NCI-H524 treated with DMSO at 0.1 percent for 48 hours (cell line): ENCODE measurements at places on chromosomes 11 and 22.

DNA sequence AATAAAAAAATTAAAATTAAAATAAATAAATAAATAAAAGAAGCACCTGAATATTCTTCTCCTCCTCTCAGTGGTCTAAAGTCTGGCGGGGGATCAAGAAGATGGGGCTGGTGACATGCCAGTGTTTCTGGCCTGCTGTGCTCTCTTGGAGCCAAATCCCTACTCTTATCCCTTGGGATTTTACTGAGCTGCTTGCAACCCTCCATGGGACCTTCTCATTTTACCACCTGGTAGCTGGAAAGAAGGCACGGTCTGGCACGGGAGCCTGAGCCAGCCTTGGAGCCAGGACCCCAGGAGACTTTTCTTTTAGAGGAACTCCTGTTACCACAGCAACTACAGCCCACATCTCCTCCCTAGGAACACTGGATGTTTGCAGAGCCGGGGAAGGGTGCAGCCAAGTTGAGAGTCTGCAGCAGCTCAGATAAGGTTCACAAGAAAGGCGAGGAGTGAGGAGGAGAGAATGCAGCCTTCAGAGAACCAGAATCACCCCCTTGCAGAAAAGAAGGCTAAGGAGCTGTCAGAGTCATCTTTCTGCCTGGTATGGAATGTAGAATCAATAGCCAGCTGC is 21.4 kb downstream of the CD6 start:
- DNase-seq: peak; percentile 64

GRCh38 chr11:36095716-36096115 is 151.9 kb downstream of the LDLRAD3 start:
- DNase-seq: no peak

DNA sequence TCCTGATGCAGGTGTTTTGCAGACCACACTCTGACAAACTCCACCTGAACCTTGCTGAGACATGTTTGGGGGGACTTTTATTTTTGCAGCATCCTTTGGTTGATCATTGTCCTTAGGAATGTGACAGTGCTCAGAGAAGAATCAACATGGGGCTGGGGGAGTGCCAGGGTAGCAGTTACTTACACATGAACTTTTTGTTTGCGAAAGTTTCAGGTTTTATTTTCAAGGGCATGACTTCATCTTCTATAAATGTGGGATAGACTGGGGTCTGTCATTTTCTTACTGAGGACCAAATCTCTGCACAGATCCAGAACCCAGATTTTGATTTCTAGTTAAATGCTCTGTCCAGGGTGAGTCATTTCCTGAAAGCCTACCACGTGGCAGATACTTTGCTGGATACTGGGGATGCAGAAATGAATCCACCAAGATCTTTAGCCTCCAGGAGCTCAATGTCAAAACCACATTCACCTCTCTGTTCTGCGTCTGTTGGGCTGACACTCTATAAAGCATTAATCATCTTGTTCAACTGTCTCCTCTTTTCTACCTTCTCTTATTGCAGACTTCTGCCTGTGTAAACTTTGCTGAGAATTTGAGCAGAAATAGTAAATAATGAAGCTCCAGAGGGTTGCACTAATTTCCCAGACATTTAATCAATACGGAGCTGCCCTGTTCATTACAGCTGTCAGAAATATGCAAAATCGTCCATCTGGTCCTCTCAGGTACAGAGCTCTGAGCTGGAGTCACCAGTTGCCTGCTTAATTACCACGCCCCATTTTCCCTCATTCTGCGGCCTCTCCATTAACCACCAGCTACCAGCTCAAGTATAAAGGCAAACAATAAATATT is 387.9 kb downstream of the MIAT start:
- peak; percentile 3 for DNase-seq

GRCh38 chr11:68158580-68158979 is 37.4 kb upstream of the CHKA start:
- DNase-seq: no peak

GRCh38 chr11:115050756-115051155 is 372.4 kb downstream of the NXPE2 start:
- no peak for DNase-seq

DNA sequence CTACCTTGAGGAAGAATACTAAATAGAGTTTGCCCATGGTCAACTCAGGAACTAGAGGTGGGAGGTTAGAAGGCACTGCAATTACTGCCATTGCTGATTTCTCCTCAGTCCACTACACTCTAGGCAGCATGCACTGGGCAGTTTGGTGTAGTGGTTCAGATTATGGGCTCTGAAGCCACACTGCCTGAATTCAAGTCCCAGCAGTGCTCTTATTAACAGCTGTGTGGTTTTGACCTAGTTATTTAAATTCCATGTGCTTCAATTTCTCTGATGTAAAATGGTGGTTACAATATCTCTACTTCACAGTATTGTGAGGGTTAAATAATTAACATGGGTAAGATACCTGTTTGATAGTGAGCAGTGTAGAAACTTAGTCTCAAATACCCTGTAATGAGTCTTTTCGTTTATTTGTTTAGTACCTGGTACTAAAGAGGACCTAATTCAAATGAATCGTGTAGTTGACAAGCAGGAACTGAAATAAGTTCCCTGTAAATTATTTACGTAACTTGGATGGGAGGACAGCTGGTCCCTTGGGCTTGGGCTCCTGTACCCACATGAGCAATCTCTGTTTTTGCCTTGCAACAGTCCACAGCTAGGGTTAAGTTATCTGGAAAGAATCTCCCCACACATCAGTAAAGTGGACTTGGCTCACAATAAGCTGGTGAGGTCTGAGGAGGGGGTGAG is 17.8 kb downstream of the PRR5L start:
- DNase-seq: no peak

DNA sequence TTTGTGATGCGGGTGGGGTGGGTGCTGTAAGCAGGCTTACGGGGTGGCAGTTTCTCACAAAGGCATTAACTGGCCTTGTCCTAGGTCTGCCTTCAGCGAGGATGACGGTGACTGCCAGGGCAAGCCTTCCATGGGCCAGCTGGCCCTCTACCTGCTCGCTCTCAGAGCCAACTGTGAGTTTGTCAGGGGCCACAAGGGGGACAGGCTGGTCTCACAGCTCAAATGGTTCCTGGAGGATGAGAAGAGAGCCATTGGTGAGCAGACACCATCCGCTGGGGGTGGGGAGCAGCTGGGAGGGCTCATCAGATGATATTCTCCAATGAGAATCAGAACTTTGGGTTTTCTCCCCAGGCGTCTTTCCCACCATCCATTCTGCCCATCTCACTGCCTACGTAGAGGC is 5.8 kb downstream of the TCN2 start:
- DNase-seq: no peak

GRCh38 chr11:39174196-39174595 is 2285.3 kb downstream of the LRRC4C start:
- no peak for DNase-seq

DNA sequence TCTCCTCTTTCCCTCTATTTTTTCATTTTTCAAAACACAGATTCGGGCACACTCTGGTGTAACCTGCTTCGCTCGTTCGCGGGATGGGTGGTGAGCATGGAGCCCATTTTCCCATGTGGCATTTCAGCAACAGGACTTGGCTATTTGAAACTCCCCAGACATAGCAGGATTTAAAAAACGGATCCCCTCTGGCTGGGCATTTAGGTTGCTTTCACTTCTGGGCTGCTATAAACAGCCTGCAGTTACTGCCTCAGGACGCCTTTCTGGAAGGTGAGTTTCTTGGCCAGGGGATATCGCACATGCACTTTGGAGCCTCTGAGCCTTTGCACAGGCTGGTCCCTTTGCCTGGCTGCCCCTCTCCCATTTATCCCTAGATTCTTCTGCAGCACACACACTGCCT is 2.8 kb upstream of the MPPED1 start:
- DNase-seq: no peak

- no peak for DNase-seq
These were observed 63.6 kb upstream of the TIMP3 start for GRCh38 chr22:32737811-32738497.

GRCh38 chr11:6079463-6079862 is 28.0 kb upstream of the OR56B4 start:
- DNase-seq: no peak
